ENCODE measurements at places on chromosomes 7 and 10.

GRCh38 chr7:157688533-157689268 is 351.9 kb downstream of the DNAJB6 start:
- DNase-seq: no peak

DNA sequence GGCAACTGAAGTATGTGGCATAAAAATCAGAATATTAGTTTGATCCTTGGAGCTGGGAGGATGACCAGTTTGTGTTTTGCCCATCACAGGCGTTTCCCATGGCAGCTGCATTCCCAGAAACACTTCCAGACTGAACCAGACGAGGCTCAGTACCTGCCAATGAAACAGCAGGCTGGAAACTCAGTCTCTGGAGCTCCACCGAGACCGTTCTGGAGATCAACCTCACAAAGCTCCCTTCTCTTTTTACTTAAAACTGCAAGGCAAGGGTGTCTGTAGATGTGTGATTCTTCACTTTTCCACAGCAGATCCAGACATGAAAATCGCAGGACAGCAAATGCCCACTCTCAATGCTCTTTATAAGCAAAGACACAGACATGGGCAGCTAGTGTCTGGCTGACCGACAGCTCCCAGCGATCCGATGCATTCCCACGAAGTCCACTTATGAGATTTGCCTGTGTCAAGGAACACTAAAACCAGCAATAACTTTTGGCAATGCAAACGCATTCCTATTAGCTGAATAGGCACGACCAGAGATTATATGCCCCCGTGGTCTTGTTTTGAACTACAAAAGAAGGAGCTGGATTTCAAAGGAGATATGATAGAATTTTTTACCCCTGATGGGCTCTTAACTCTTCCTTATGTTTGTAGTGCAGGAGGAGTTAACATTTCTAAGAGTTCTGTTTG is 72.6 kb downstream of the ADAM12 start:
- no peak for DNase-seq

- DNase-seq: no peak
Observed at GRCh38 chr7:20797042-20797461, 10.4 kb upstream of the SP8 start.

DNA sequence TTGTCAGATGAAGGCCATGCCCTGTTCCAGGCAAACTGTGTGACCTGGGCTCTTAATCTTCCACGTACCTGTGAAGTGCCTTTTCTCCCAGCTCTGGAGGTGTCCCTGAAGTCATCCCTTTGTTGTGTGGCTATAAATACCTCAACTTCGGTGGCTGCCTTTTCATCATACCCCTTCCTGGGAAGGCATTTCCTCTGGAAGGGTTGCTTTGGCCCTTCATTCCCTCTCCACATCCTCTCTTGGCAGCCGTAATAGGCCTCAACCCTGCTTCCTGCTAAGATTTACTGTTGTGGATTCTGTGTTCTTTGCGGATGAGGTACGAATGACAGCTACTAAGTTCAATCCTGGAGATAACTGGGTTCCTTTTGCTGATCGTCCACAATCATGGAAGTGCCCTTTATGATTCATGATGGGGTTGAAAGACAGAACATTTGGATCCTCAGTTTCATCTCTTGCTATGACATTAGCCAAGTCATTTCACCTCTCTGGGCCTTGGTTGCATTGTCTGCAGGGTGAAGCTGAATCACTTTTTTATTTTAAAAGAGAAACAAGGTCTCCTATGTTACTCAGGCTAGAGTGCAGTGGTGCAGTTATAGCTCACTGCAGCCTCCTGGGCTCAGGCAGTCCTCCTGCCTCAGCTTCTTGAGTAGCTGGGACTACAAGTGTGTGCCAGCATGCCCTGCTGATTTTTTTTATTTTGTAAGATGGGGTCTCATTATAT is 23.6 kb downstream of the FKBP6 start:
- DNase-seq: no peak

DNA sequence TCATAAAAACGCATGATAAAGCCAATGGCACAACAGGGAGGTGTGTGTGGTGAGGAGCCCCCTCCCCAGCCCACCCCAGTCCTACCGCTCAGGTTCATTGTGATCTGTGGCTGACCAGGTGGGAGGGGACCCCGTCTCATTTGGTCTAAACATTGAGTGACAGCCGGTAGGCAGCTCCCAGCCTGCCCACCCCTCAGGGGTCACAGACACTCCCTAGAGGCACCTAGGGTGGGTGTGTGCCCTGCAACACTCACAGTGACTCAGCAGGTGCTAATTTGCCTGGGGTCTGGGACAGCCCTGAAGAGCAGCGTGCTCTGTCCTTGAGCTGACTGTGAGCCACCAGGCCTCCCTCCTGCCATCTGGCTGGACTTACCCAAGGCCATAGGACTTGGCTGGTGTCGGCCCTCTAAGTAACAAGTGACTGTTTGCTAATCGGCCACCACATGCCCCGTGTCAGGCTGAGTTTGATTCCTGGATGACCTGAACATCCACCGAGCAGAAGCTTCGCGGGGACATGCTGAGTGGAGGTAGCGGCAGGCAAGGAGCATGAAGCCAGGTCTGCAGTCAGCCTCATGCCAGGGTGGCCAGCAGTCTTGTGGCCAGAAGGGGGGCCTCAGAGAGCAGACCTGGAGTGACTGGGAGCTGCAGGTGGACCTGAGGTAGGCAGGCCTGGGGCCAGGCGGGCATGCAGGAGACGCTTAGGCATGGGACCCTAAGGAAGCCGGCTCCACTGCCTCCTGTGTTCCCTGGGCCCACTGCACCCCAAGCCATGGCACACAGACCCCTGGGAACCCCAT is 282.3 kb upstream of the SHH start:
- DNase-seq: no peak

- DNase-seq: no peak
Observed at GRCh38 chr10:63250032-63250431, 116.9 kb downstream of the NRBF2 start.

GRCh38 chr7:71229699-71230098 is 97.8 kb downstream of the GALNT17 start:
- DNase-seq: no peak

DNA sequence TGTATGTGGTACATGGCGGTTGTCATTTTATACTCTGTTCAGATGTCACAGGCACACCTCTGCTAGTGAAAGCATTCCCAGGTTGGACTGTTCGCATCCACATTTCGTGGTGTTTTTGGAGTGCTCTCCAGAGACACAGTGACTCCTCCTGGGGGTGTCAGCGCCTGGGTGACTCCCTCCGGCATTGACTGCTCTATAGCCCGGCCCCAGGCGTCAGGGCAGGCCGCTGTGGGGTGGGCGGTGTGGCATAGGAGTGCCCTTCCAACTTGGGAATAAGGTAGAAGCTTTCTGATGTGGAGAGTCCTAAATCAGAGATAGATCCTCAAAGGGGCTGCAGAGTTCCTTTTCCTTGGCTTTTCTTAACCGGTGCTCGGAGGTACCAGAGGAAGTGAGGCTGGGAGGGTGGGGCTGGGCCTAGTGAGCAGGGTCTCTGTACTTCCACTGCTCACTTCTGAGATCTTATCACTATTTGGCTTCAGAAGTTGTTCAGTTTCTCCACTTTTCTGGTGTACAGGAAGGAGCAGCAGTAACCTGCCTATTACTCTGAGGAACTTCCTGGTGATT is 32.3 kb downstream of the CCNY start:
- no peak for DNase-seq

DNA sequence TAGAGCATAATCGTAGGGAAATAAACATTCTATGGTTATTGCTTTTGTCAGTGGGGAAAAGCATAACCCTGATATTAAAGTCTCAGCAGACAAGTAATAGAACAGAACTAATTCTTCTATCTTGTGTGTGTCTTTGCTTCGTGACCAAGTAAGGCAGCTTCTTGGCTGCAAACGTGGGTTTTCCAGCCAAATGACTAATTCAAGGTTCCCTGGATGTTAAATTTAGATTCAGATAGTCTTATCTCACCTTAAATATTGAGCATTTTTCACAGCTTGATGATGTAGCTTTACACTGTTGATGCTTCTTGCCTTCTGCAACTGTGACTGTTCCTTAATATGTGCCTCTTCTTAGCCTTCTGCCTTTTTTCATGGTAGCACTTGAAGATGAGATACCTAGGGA is 113.0 kb downstream of the EXOC4 start:
- DNase-seq: no peak

- DNase-seq: no peak
Observed at GRCh38 chr7:128322040-128322643, 21.6 kb downstream of the RBM28 start.

DNA sequence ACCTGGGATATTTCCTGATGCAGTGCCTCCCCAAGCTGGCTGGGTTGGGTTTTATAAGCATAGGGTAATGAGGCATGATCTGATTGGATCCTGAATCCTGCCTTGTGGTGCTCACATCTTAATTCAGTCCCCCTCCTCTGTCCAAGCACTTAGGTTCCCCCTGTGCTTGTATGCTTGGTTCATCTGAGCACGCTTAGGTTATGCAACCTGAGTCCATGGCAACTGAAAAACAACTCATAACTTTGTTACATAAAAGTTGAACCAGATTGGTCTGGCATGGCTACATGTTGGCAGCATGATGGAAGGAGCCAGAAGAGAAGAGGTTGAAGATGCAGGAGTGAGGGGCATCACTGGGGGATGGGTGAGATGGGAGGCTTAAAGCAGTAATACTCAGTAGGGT is 57.3 kb upstream of the OSBPL3 start:
- DNase-seq: no peak

GRCh38 chr10:102624751-102625645 is 19.3 kb upstream of the TRIM8 start:
- DNase-seq: no peak

GRCh38 chr10:86664341-86665217 is 3.7 kb upstream of the LDB3 start:
- DNase-seq: no peak

DNA sequence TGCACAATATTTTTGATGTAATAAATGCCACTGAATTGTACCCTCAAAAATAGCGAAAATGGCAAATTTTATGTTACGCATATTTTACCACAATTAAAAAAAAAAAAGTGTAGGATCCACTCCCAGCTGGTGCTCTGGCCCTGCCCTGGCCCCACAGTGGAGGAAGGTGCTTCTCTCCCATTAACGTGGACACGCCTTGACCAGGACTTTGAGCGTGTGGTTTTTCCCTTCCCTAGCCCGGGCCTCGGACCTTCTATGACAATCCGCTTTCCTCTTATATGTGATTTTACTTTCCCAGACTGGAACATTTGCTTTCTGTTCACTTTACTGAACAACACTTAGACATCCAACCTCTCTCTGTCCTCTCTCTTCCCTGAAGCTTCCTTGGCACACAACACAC is 29.7 kb upstream of the OCM start:
- DNase-seq: no peak

- no peak for DNase-seq
Observed at GRCh38 chr7:26022982-26023381, 129.0 kb upstream of the NFE2L3 start.

DNA sequence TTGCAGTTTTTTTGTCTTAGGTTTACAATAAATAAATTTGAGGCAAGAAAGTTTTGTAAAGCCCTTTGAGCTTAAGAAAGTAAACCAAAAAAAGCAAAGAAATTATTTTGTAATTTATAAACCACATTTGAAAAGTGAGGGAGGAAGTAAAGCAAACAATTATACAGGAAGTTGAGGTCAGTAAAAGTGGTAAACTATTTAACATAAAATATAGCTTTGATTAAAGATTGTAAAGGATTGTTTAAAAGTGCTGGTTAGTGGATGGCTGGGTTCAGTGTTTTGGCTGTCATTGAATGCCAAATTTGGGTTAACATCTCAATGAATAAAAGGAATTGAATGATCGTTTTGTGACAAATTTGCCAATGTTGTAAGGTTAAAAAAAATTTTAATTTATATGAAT is 9.9 kb downstream of the SOSTDC1 start:
- DNase-seq: no peak

GRCh38 chr7:143284591-143285469 is at the start of gene TMEM139:
Gene TMEM139 (plus strand): TSS chr7:143284958. CDS start chr7:143285958, 1,000 bp downstream.
- DNase-seq: no peak

DNA sequence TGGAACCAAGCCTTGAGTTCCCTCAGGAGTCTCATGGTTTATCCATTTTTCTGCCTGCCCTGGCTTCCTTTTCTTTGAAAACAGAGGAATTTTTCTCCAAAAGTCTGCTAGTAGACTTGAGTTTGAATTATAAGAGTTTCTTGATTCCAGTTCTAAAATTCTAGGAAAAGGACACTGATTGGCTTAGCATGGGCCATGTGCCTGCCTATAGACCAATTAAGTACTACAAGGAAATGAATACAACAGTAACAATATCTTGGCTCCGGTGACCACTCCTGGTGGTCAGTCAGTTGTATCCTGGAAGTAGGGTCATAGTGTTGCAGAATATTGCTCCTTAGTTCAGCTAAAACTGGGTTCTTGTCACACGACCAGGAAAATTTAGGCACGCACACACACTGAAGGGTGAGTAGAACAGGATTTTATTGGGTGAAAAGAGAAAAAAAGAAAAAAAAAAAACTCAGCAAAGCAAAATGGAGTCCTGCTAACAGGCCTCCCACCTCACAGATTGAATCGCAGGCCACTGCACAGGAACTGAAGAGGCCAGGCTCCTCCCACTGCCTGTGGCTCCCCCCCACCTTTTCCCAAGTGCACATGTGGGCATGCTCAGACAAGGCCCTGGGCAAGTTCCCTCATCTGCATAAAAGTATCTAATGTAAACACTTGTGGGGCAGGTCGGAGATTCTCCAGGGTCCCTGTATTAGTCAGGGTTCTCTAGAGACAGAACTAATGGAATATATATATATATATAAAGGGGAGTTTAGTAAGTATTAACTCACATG is 155.1 kb downstream of the LYZL1 start:
- no peak for DNase-seq

GRCh38 chr10:120580918-120581895 is 124.2 kb downstream of the PLPP4 start:
- no peak for DNase-seq

- no peak for DNase-seq
Observed at GRCh38 chr10:83983578-83984255, 155.6 kb upstream of the GHITM start.

DNA sequence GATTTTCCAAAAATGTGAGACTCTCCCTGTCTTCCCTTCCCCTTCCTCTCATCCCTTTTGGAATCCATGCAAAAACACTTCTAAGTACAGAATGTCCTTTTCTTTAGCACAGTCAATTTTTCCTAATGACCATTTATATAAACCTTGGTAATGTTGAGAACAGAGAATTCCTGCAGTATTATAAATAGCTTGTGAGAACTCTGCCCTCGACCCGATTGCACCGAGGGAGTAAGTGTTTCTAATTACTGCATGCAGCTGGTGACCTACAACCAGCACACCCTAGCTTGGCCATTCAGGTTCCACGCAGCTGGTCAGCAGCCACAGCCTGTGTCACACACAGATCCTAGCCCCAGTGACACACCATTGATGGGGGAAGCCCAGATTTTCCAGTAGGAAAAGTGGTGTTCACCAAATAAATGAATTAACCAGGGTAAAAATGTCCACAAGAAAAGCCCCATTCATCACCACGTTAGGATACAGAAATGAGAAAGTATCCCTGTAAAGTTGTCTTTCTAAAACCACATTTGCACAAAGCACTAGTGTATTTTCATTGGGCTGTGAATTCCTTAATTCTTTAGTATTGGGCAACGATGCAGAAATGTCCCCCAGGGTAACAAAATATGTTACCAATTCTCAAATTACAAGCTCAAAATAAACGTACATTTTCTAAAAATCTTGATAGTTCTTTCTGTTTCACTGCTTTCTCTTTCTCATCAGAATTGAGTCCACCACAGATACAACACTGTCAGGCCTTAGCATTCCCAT is 499.0 kb upstream of the KLF6 start:
- no peak for DNase-seq

- DNase-seq: no peak
Observed at GRCh38 chr10:11279314-11279713, 261.6 kb downstream of the CELF2 start.
